IMR-90 (cell line): ENCODE measurements at places on chromosomes 5 and 9. TPM values are rescaled to one million over a fixed set of nuclear protein-coding genes. Genes with fewer than 3 reads are reported as not detected.

OR1N2 gene
- not detected in 2 replicates for total RNA-seq

TEX48 gene
- total RNA-seq = not detected in 2 replicates

CARTPT gene
- total RNA-seq = not detected in 2 replicates

SLC23A1 gene
- total RNA-seq = not detected in 2 replicates

SPACA9 gene
- 0.90 and 1.1 TPM in 2 replicates for total RNA-seq

PCDHA10 gene
- total RNA-seq = under 0.01 TPM in 2 replicates

PFN3 gene
- total RNA-seq = not detected in 2 replicates

ALDH1B1 gene
- 37.2 and 37.6 TPM in 2 replicates for total RNA-seq

MLANA gene
- not detected in 2 replicates for total RNA-seq

ZNF608 gene
- 15.1 and 16.4 TPM in 2 replicates for total RNA-seq

- no peak for DNase-seq
Observed at GRCh38 chr5:134463176-134463720, 51.6 kb upstream of the CDKN2AIPNL start.

DNA sequence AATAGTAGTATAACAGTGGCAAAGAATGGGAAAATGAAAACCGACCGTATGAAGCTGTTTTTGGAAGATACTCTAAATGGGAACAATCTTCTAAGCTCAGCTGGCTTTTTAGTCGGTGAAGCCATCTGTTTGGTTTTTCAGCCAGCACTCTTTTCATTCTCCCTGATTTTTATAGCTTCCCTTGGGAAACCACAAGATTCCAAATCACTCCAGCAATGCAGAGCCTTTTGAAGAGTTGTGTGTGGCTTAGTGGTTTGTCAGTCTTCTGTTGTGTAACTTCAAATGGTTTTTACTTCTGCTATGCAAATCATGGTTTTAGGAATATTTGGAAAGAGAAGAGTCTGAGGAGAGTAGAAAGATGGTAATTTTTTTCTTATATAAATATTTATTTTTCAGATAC is 180.7 kb downstream of the KDM4C start:
- DNase-seq = peak; percentile 95

GRCh38 chr5:25544652-25545249 is 900.0 kb upstream of the CDH10 start:
- DNase-seq = no peak

- no peak for DNase-seq
Observed at GRCh38 chr5:14869668-14870164, 1.9 kb downstream of the ANKH start.

DNA sequence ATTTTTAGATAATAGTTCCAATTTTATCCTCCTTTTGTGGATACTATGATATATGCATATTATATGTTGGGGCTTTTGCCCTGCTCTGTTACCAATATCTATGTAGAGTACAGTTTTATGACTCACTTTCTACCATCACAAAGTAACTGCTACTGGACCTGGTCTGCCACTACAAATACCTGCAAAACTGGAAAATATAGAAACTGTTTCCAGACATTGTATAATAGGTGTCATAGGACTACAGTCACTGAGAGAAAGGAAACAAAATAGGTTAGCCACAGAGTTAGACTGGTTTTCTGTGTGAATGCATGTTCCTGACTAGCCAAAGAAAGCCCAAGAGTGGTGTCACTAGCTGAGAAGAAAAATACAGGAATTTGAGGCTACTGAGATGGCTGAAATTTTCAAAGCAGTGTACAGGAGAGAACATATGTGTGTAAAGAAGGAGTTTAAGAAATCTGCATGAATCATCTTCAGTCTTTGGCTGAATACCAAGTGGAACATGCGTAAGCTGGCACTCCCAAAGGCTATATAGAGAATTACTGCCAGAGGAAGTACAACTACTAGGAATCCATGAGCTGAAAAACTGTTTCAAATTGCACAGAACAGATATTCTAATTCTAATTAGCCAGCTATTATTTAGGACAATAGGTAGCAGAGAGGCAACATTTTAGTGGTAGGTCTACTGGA is 29.0 kb upstream of the FAM174A start:
- peak; percentile 82 for DNase-seq

DNA sequence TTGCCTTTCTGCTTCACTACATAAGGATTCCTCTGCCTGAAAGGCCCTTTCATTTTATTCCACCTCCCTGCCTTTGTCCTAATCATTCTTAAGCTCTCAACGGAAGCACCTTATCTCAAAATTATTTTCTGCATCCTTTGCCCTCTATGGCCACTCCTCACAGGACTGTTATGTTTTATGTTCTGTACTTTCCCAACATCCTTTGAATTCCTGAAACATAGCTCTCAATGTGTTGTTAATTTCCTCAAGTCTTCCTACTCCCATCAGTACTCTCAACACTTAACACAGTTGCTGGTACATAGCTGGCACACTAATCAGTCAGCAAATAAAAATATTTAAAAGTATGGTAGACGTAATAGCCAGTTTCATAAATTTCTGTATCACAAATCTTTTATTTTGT is 193.0 kb downstream of the RFX3 start:
- DNase-seq = no peak

- DNase-seq = no peak
Observed at GRCh38 chr9:77518688-77519087, 129.4 kb downstream of the GNA14 start.

DNA sequence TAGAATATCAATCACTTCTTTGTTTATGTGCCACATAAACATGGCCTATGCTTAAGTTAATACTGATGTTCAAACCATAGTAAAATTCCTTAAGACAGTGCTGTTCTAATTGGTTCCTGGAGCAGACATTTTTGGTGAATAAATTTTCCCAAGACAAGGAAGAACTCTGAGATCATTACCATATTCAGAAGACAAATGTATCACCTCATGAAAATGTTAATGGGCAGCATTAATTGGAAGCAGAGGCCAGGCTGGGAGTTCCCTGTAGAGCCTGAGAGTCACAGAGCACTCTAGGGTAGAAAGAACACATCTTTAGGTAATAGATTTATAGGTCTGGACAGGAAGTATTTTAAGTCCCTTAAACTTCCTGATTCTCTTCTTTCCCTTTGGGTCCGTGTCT is 240.2 kb downstream of the MAN2A1 start:
- peak; percentile 1 for DNase-seq

GRCh38 chr5:53543401-53543800 is 17.0 kb upstream of the NDUFS4 start:
- peak; percentile 66 for DNase-seq

DNA sequence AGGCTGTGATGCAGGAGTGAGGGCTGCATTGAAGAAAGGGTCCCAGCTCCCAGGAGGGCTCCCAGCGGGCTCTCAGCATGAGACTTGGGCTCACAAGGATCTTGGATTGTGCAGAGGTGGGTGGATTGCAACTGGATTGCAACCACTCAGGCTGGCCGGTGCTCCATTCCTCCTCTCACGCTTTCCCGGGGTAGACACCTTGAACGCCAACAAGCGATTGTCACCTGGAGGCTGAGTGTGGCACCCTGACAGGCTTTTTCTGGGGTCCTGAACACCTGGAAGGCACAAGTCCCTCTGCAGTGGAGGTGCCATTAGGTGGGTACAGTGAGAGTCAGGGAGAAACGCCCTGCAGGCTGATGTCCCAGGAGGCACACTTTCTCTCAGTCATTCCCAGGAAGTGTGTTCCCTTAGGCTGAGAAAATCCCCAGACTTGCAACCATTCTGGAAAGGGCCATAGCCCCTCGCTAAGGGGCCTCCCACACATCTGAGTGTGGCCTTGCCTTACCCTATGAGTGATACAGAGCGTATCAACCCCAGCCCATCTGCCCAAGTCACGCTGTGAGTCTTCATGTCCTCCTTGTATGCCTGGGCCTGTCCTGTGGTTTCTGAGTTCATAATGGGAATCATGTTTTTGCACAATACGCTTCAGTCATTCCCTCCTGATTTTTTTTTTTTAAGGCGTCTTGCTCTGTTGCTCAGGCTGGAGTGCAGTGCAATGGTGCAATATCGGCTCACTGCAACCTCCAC is 488.1 kb downstream of the IRX1 start:
- DNase-seq = no peak

DNA sequence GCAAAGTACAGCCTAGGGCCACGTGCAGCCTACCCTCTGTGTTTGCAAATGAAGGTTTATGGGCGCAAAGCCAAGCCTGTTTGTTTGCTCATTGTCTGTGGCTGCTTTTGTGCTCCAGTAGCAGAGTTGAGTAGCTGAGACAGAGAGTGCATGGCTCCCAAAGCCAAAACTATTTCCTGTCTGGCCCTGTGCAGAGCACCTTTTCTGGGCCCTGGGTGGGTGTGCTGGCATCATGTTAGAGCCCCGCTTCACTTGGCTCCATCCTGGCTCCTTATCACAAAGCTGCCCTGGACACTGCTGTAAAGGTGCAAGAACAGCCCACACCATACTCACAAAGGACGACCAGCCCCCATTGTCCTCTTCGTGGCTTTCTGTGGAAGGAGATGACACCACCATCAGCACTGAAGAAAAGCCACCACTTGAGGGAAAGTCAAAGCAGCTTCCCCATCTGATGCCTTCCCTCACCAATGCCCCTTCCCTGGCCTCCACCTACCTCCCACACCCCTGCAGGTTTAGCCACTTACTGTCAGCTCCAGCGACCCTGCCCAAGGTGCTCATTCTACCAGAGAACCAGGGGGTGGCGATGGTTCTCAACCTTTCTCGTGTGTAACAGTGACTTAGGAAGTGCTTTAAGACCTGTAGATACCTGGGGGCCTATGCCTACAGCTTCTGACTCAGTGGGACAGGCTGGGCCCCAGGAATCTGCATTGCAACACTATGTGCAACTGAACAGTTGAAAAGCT is 23.4 kb downstream of the LCP2 start:
- DNase-seq = no peak

- no peak for DNase-seq
Observed at GRCh38 chr5:130386155-130386554, 481.9 kb downstream of the CHSY3 start.

DNA sequence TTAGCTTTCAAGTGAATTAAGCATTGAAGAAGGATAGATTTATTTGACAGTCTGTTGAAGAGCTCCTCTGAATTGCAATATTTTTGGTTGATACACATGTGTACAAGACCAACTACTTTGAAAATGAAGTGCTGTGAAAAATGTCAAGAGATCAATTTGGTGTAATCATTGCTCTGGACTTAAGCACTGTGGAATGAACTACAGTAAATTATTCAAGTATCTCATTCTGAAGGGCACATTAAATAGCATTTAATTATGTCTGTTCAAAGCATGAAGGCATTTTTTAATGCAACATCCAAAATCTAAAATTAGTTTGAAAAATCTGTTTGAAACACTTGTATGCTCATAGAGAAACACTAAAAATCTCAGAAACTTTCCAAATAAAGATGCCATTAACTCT is 107.5 kb downstream of the CDH18 start:
- DNase-seq = no peak

GRCh38 chr9:130896233-130897014 is at the start of gene QRFP:
Gene QRFP, minus strand, starts transcription at chr9:130896812. Its CDS starts 2,974 bp downstream, at chr9:130893838.
- DNase-seq = no peak

GRCh38 chr5:9099689-9100088 is 446.2 kb downstream of the SEMA5A start:
- DNase-seq = no peak

GRCh38 chr5:117551236-117551635 is 976.6 kb upstream of the SEMA6A start:
- DNase-seq = no peak

GRCh38 chr9:129511285-129511900 is 109.5 kb downstream of the C9orf50 start:
- DNase-seq = no peak

DNA sequence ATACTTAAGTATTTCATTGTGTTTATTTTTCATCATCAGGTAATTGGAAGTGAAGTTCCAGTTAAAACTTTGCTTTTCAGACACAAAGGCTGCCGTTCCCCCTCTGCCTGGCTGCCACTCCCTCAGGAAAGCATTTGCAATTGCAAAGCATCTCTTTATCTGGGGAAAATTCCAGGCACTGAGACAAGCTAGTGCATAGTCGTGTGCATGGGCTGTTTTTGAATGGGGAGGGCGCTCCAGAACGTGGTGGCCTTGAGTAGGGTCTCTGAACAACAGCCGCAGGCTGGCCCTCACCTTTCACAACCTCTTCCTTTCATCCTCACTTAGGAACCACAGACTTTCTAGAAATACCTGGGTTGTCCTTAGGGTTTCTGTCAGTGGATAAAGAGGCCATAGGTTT is 285.1 kb upstream of the ADAMTS16 start:
- DNase-seq = no peak

- DNase-seq = peak; percentile 36
Observed at GRCh38 chr5:45376417-45376816, 319.8 kb downstream of the HCN1 start.

DNA sequence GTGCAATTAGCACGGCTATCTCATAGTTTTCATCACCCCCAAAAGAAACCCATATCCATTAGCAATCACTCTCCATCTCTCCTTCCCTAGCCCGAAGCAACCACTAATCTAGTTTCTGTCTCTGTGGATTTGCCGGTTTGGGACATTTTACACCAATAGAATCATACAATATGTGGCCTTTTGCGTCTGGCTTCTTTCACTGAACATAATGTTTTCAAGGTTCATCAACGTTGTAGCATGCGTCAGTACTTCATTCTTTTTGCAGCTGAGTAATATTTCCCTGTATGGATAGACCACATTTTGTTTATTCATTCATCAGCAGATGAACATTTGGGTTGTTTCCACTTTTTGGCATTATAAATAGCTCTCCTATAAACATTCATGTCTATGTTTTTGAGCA is 75.4 kb upstream of the TBC1D2 start:
- peak; percentile 97 for DNase-seq

DNA sequence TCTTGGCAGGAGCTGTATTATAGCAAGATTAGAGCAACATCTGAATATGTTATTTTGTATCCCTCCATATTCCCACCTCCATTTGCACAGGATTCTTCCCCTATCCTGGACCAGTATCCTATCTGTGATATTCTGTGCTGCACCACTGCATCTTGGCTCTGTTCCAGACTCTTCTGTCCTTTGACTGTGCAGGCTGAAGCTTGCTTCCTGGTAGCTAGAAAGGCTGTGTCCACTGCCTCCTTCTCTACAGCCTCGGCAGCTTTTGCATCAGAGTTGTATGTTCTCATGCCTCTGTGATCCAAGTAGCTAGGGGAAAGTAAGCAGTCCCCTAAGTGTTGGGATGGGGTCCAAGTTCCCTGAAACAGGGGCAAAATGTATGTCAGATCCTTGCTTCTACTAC is 104.1 kb downstream of the GAS1 start:
- DNase-seq = peak; percentile 19

DNA sequence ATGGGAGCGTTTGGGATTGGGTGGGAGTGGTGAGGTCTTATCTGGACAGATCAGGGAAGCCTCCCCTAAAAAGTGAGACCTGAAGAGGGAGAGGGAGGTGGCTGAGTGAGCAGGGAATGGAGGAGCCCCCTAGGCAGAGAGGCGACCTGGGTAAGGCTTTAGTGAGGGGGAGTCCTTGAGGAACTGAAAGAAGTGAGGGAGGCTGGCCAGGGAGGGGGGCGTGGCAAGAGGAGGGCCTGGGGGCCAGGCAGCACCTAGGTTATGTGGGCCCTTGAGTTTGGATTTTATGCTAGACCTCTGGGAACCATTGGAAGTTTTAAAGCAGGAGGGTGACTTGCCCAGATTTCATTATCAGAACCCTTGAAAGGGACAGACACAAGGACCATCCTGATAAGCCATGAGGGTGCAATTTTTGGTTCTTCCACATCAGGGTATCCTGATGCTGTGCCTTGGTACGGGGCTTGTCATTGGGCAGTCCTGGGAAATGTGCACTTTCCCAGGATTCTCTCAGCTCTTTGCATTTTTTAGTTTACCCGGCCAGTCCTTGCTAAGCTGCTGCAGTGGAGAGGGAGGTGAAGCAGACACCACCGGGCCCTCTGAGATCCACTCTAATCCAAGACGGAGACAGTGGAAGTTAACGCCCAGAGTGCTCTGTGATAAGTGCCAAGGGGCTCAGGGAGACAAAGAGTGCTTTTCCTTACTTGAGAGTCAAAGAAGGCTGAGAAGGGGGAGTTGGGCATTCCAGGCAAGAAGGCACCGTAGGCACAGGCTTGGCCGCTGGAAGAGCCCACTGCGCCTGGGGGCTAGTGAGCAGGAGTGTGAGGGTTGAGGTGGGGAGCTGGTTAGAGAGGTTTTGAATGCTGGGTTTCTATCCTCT is 16.1 kb downstream of the GSN start:
- DNase-seq = no peak
